ENCODE measurements at places on chromosomes 7 and 10.
A peak's percentile ranks its signal among the peaks of the same experiment; 100 is the strongest.

DNA sequence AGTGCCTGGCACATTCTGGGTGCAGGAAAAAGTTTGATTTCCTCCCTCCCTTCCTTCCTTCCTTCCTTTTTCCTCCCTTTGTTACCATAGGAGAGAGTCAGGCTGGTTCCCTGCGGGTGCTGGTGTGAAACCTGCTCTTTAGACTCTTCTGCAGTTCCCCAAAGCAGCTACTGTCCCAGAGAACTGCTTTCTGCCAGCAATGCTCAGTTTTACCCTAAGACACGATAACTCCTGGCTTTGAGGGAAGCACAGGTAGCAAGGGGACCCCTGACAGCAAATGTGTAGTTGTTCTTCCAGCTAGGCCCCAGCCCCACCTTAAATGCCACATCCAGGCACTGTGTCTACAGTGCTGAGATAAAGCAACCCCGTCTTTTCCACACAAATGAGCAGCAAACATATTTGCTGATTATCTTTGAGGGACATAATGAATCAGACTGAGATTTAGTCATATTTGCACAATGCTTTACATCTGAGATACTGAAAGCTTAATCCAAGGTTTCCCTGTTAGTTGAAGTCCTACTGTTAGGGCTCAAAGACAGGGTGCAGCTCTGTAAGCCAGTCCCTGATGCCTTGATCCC, 55.5 kb downstream of the MET start:
- no peak for DNase-seq

DNA sequence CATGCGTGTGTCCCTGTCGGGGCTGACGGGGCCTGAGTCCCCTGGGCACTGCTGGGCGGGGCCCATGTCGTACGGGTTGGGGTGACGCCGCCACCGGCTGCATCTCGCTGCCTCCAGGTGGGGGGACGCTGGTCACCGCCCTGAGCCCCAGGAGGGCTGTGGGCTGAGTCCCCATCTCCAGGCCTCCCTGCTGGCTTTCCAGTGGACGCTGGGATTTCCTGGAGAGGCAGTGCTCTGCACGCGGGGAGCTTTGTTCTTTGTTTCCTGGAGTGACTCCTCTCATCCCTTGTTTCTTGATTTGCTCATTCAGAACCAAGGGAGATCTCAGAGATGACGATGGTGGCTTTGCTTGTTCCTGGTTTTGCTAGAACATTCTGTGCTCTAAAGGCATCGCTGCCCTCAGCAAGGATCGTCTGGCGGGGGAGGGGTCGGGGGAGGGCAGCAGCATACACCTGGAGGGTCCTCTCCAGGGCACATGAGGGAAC, 21.0 kb downstream of the PWWP2B start:
- no peak for DNase-seq

- DNase-seq: no peak
These were observed 24.6 kb upstream of the GLCCI1 start for GRCh38 chr7:7943951-7944350.

- peak; percentile 98 for DNase-seq
These were observed 2.2 kb upstream of the TRIM8 start for GRCh38 chr10:102641880-102642735.

DNA sequence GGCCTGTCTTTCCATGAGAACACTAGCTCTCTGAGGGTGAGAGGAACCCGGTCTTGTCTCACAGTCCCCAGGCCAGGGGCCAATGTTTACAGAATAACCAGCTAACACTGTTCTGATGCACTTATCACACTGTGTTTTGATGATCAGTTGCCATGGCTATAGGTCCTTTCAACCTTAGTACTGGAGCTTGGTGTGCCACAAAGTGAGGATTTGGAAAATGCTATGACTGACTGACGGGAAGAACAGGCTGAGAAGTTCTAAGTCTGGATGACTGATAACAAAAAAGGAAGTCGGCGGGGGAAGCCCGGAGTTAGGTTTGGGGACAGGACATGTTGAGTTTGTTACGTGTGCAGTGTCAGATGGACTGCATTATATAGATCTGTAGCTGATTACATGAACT, 141.8 kb downstream of the CTTNBP2 start:
- no peak for DNase-seq

DNA sequence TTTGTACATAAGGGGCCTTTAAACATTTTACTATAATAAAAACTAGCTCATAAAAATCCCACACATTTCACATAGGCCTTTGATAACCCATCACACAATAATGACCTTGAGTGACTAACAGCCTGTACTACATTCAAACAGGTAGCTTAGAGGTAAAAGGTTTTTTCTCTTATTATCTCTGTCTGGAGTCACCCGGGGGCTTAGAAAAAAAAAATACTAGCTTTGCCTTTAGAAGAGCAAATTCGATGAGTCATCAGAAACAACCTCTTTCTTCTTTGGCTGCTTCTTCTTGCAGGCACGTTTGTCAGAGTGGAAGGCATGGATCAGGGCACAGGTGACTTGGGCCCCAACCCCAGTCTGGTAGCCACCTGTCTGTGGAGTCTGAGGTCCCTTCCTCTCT, 43.4 kb upstream of the ADO start:
- DNase-seq: no peak

DNA sequence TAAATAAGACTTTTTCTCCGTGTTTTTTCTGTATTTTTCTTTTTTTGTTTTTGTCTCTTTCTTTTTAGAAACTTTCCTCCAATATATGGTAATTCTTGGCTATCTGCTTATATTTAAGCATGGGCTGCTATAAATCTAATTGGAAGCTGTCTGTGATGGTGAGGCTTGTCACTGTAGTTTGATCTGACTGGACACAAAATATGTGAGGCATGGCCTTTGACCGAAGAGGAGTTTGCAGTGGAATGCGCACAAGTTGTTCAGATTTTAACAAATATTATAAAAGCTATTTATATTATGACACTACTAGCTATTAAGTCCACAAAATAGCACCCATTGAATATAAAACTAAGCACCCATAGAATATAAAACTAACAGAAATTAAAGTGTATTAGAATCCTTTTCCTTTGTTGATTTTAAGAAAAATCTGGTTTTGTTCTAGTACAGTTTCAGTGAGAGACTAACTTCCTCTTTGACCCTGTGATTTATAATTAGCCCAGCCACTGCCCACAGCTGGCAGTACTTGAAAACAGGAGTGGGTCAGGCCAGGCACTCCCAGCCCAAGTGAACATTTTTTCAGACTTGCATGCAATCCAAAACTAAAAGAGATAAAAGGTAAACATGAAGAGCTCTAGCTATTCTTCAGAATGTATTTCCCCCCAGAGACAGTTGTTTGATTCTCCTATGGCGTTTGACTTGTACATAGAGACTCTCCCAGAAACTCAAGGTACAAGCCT, 69.9 kb upstream of the FGL2 start:
- DNase-seq: no peak

DNA sequence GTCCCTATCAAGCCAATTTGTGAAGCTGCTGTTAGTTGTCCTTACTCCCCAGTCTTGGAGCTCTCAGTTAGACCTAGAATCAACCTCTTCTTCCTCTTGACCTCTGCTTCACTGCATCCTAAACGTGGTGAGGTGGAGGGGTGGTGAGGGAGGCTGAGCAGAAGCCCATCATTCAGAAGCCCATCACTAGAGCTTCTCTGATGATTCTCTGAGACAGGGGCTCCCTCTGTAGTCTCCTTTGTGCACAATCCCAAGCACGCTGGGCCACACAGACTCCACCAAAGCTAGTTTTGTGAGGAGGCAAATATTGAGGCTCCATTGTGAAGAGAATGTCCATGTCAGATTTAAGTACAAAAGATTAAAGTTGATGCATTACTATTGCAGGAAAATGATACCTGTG, 163.8 kb upstream of the PRSS1 start:
- DNase-seq: no peak

Data from H9 (cell line).